Activated CD4-positive, alpha-beta T cell treated with anti-CD3 and anti-CD28 coated beads, Interleukin-2, amount 50 U/mL, for 1 hour (primary cell): ENCODE measurements at places on chromosomes 7 and 10.

GRCh38 chr7:26101361-26102151 is 50.4 kb upstream of the NFE2L3 start:
- no peak for DNase-seq

GRCh38 chr7:157990881-157991250 is 596.8 kb downstream of the PTPRN2 start:
- DNase-seq = no peak

DNA sequence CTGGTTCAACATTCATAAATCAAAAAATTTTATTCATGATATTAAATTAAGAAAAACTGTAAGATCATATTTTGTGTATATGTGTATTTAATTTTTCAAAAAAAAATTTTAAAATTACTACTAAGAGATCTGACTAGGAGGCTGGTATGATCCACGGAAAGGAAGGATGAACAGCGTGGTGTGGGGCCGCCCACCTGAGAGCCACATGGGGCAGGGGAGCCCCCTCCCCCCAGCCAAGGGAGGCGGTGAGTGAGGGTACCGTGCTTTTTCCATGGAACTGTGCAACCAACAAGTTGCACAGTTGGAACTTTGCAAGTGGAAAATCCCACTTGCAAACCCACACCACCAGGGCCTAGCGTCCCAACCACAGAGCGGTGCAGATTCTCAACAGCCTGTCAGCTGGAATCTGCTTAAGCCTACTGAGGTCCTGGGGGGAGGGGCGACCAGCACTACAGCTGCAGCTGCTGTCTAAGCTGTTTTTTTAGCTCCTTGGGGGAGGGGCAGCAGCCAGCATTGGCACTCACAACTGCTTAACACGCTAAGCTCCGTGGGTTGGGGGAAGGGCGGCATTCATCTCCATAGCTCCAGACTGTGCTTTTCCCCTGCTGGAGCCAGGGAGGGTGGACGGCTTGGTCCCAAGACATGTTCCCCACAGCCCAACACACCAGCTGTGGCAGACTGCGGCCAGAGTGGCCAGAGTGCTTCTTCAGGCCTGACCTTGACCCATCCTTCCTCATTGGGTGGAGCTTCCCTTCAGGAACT is 94.2 kb upstream of the IGFBP3 start:
- no peak for DNase-seq

GRCh38 chr7:20532890-20533289 is 82.6 kb upstream of the ABCB5 start:
- no peak for DNase-seq

DNA sequence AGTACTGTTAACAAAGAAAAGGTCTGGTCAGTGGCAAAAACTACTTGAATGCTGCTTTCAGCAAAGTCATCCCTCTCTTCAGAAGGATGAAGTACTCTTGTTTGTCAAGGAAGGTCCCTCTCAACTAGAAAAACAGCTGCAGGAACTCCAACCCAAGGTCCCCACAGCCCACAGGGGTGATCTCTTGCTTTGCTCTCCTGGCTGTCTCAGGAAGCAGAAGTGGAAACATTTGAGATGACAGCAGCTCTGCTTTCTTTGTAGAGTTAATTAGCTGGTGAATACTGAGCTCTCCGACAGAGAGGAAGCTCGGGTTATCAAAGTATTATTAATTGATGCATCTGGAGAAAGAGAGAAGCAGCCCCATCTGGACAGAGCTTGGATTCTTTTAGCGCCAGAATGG is 25.4 kb upstream of the LRGUK start:
- DNase-seq = no peak

GRCh38 chr10:32981760-32982159 is 23.7 kb upstream of the ITGB1 start:
- DNase-seq = no peak

GRCh38 chr7:111760043-111760442 is 197.8 kb upstream of the IMMP2L start:
- DNase-seq = no peak

- no peak for DNase-seq
These were observed 1047.4 kb upstream of the LRRN3 start for GRCh38 chr7:110043519-110043918.

- DNase-seq = no peak
These were observed 2.0 kb upstream of the KIF11 start for GRCh38 chr10:92590623-92591549.

- DNase-seq = no peak
These were observed 101.0 kb downstream of the AOAH start for GRCh38 chr7:36623247-36623646.

DNA sequence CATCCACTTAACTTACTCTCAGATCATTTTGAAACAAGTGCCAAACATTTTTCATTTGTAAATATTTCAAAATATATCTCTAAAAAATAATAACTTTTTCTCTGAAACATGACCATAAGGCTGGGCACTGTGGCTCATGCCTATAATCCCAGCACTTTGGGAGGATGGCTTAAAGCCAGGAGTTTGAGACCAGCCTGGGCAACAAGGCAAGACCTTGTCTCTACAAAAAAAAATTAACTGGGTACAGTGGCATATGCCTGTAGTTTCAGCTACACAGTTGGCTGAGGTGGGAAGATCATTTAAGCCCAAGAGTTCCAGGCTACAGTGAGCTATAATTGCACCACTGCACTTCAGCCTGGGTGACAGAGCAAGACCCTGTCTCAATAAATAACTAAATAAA is 36.4 kb downstream of the USP54 start:
- no peak for DNase-seq

- peak; percentile 6 for DNase-seq
These were observed 620 bp downstream of the SLK start for GRCh38 chr10:103967448-103968071.

DNA sequence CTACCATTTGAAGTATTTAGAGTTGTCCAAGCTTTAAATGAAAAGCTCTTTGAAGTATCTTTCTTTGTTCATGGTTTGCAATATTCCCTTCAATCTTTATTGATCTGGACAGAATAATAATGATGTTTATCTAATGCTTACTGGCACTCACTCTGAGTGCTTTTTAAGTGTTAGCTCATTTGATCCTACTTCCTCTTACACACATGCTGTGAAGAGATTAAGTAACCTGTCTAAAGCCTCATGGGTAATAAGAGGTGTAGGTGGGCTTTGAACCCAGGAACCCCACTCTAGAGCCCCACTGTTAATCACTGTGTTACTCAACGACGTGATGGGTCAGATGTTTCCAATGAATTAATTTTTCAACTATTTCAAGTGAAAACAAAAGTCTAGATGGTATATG is 31.1 kb upstream of the ADD3 start:
- DNase-seq = no peak

GRCh38 chr10:11093771-11094736 is 76.4 kb downstream of the CELF2 start:
- no peak for DNase-seq

DNA sequence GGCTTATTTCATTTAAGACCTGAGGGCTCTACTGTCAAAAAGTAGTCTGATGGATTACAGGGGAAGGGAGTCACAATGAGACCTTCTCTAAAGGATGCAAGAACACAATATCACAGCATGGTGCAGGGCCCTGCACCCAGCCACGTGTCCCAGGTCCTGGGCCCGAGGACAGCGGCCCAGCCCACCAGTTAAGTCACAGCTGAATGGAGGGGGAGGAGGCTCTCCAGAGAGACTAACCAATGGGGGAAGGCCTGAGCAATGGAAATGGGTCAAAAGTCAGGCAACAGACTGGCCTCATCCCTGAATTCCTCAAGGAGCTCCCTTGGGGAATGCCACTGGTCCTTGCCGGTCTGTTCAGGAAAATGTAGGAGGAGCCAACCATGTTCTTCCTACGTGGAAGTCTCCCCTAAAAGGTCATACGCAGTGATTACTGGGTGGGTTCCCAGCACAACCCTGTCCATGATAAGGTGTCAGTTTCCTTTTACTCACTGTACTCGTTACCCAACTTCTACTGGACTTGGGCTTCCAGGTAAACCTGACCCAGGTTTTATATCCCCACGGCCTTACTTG is 28.3 kb downstream of the CCDC3 start:
- DNase-seq = no peak

DNA sequence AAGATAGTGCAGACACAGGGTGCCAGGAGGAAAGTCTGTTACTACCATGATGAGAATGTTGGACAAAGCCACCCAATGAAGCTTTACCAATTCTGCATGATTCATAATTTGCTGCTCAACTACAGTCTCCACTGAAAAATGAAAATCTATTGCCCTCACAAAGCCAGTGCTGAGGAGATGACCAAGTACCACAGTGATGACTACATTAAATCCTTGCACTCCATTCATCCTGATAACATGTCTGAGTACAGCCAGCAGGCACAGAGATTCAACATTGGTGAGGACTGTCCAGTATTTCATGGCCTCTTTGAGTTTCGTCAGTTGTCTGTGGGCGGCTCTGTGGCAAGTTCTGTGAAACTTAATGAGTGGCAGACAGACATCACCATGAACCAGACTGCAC is 144.0 kb downstream of the PLCE1 start:
- DNase-seq = no peak

DNA sequence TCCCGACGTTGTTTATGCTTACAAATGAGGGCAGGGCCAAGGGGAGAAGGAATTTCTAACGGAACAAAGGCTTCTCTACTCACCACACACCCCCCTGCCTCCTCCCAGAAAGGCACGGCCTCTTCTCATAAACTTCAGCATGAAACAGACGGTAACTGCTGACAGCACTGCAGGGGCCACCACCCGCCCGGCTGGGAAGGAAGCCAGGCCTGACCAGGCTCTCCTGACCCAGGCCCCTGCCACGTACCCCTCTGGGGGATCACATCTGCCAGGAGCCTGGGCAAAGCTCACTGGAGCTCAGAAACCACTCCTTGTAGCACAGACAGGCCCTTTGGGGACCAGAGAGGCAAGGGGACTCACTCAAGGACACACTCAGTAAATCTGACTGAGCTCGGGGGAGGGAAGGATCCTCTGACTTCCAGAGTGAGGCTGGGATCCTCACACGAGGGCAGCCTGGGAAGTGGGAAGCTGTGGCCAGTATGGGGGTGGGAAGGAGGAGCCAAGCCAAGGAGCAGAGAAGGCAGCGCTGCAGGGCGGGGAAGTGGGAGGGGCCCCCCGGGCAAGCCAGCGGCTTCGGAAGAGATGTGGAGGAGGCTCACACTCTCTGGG is 46.1 kb downstream of the ZCCHC24 start:
- no peak for DNase-seq

DNA sequence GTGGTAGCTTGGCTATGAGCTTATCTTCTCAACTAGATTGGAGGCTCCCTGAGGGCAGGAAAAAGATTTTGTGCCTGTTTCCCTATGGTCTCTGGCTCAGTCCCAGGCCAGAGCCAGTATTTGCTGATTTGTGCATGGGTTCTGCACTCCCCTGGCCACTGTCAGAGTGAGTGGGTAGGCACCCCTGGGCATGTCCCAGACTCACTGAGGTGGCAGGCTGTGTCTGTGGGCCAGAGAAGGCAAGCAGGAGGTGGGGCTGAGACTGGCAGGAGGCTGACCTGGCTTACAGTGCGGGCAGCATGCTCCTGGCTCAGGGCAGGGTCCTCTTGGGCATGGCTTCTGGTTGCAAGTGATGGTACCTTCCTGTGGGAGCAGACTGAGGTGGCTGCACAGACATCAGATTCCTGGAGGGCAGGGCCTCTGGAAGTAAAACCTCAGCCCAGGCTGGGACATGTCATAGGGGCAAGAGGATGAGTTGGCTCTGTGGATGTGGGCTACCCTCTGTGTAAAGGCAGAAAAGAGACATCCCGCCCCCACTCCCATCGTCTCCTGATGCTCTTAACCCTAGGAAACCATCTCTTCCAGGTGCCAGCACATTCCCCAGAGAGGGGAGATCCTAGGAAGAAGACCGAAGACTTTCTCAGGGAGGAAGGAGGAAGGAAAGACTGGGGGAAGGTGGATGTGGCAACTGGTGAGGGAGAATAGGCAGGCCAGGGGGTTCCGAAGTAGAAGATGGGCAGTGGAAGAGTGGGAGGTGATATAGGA is 4.3 kb downstream of the KCP start:
- DNase-seq = no peak

DNA sequence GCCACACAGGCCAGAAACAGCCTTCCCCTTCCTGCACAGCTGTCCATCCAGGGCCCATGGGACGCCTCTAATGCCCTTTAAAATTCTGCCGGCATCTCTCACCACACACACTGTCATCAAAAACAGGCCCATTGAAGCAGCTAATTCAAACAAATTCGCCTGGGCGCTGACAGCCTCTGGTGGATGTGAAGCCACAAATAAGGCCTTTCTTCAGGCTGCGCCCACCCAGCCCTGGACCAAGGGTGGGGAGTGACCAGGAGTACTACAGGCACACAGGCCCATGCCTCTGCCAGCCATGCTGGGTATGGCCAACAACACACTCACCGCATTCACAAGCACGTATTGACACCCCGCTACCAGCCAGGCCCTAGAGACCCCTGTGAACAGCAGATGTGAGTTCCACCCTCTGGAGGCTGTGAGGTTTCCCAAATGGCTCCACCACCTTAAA is 54.6 kb downstream of the SLIT1 start:
- DNase-seq = no peak

- DNase-seq = no peak
These were observed 8.5 kb upstream of the AQP1 start for GRCh38 chr7:30903146-30903545.

GRCh38 chr10:110410329-110411046 is 87.2 kb upstream of the DUSP5 start:
- no peak for DNase-seq
